ENCODE measurements at places on chromosomes 4 and X. TPM values are rescaled to one million over a fixed set of nuclear protein-coding genes. Genes with fewer than 3 reads are reported as not detected.
A peak's percentile ranks its signal among the peaks of the same experiment; 100 is the strongest.

Gene FNIP2
- polyA plus RNA-seq = 12.6 TPM

Gene MAGEB10
- not detected for polyA plus RNA-seq

Gene MAGED1
- 33.0 TPM for polyA plus RNA-seq

Gene MAP7D2
- 4.4 TPM for polyA plus RNA-seq

Gene RHOH
- polyA plus RNA-seq = 71.2 TPM

Gene SLITRK4
- 6.1 TPM for polyA plus RNA-seq

Gene TDO2
- polyA plus RNA-seq = 1.1 TPM

Gene GPR34
- 6.8 TPM for polyA plus RNA-seq

Gene MSL3
- polyA plus RNA-seq = 194 TPM

GRCh38 chrX:150767045-150767395 lies 73.8 kb downstream of the MTMR1 start:
- H3K4me3 ChIP-seq = no peak overlapping the region
- H3K4me1 ChIP-seq = no peaks in the 10 kb centered on the region
- no peaks in the 10 kb centered on the region for H3K27me3 ChIP-seq
- no peak overlapping the region for H3K27ac ChIP-seq
- H3K36me3 ChIP-seq = peaks cover 17% of the 10 kb centered on the region

- no peak for DNase-seq
- no peak overlapping the region for H3K4me3 ChIP-seq
- H3K27me3 ChIP-seq = no peaks in the 10 kb centered on the region
- H3K27ac ChIP-seq = no peak overlapping the region
Observed at GRCh38 chr4:32196950-32197688, 1477.0 kb downstream of the PCDH7 start.

DNA sequence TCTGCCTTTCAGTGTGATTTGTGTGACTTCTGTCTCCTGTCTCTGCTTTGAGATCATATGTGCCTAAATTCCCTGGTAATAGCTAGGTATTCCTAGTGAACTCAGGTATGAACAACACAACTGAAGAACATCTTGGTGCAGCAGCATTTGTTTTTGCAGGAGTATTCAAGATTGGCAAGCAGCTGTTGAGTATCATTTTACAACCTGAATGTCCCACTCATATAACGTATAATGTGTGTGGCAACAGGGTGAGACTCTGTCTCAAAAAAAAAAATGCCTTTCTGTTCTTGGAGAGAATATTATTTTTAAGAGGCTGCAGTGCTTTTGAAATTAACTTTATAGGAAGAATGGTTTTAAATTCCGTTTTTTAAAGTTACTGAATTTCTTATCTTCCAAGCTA lies 7.7 kb downstream of the LSM6 start:
- H3K4me1 ChIP-seq = no peaks in the 10 kb centered on the region
- peaks cover 42% of the 10 kb centered on the region for H3K36me3 ChIP-seq
- no peak for DNase-seq
- no peaks in the 10 kb centered on the region for H3K27me3 ChIP-seq

- H3K27ac ChIP-seq = no peak overlapping the region
- H3K4me3 ChIP-seq = no peak overlapping the region
- no peaks in the 10 kb centered on the region for H3K4me1 ChIP-seq
- no peak for DNase-seq
Observed at GRCh38 chr4:182489607-182490006, 246.4 kb downstream of the TENM3 start.

DNA sequence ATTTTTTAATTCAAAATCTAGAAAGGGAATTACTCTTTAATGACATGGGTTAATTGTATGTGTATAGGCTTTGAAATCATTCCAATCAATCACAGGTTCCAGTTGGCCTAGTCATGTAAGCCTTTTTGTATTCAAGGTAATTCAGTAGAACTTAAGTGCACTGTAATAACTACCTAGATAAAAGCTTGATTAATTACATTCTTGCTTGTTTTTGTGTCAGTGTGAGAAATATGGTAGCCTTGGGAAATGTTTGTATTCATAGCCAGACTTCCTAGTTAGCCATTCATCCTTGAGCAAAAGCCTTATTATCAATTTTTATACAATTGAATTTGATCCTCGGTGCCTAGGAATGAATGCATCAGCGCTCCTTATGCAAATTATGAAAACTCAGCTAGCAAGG lies 33.5 kb downstream of the TKTL2 start:
- H3K27me3 ChIP-seq = no peaks in the 10 kb centered on the region
- no peak for DNase-seq
- H3K4me1 ChIP-seq = no peaks in the 10 kb centered on the region
- no peak overlapping the region for H3K27ac ChIP-seq

DNA sequence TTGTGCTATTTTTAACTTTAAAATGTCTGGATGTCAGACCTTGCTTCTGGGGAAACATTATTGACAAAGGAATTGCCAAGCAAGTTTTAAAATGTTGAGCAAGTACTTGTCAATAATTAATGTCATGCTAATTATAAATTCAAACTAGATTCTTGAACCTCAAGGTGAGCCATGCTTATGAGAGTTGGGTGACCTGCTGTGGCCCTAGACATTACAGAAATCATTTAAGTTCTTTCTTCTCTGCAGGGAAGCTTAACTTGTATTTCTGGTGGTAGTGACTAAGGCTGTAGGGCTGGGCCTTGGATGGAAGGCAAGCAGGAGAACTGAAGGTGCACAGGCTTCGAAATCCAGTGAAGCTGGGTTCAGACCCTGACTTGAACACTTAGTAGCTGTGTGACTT lies 14.8 kb upstream of the UCHL1 start:
- no peak overlapping the region for H3K27ac ChIP-seq
- H3K4me3 ChIP-seq = no peak overlapping the region
- DNase-seq = no peak
- H3K36me3 ChIP-seq = no peaks in the 10 kb centered on the region
- no peaks in the 10 kb centered on the region for H3K4me1 ChIP-seq

DNA sequence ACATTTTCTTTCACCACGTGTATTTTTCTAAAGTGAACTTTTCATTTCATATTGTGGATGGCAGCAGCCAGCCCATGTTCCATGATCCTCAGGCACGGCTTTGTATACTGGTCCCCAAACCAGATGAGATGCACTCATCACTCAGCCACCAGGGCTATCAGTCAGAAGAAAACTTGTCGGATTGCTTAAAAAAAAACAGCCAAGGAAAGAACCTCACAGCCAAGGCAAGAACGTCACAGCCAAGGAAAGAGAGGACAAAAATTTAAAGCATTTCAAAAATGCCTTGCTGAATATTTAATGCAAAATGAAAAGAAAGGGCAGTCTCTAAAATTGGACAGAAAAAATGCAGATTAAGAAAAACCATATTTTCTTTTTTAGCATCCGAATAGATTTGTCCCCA lies 333.3 kb downstream of the PDGFC start:
- no peak for DNase-seq
- H3K27ac ChIP-seq = no peak overlapping the region
- no peak overlapping the region for H3K4me3 ChIP-seq
- H3K36me3 ChIP-seq = no peaks in the 10 kb centered on the region
- H3K4me1 ChIP-seq = no peaks in the 10 kb centered on the region

GRCh38 chr4:104907074-104907649 lies 239.5 kb upstream of the TET2 start:
- no peaks in the 10 kb centered on the region for H3K27me3 ChIP-seq
- H3K27ac ChIP-seq = no peak overlapping the region
- H3K4me3 ChIP-seq = no peak overlapping the region
- no peak for DNase-seq
- no peaks in the 10 kb centered on the region for H3K36me3 ChIP-seq
- H3K4me1 ChIP-seq = no peaks in the 10 kb centered on the region

DNA sequence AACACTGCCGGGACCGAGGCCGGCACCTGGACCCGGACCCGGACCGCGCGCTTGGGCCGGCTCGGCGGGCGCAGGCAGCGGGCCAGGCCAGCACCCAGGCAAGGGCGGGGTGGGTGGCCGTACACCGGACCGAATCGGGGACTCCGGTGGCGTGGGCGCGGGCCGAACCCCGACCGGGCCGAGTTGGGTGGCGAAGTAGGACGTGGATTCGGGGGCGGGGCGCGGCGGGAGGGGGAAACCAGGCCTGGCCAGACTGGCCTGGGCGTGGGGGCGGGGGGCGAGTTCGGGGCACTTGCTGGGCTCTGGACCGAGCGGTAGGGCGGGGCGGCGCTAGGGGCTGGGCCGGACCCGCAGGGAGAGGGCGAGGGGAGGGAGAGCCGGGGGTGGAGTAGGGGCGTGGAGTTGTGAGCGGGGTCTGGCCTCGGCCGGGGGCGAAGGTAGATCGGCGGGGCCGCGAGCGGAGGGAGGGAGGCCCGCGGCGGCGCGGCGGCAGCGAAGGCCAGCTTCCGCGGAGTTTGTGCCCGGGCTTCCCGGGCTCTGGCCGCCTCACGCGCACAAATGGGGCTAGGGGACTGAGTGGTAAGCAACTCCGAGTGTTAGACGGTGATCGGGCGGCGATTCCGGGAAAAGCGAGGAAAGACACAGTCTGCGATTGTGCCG lies 1.8 kb upstream of the BCORL1 start:
- H3K4me3 ChIP-seq = peak overlapping the region; percentile 37
- peaks cover 26% of the 10 kb centered on the region for H3K4me1 ChIP-seq
- H3K27me3 ChIP-seq = peaks cover 35% of the 10 kb centered on the region
- H3K27ac ChIP-seq = no peak overlapping the region

DNA sequence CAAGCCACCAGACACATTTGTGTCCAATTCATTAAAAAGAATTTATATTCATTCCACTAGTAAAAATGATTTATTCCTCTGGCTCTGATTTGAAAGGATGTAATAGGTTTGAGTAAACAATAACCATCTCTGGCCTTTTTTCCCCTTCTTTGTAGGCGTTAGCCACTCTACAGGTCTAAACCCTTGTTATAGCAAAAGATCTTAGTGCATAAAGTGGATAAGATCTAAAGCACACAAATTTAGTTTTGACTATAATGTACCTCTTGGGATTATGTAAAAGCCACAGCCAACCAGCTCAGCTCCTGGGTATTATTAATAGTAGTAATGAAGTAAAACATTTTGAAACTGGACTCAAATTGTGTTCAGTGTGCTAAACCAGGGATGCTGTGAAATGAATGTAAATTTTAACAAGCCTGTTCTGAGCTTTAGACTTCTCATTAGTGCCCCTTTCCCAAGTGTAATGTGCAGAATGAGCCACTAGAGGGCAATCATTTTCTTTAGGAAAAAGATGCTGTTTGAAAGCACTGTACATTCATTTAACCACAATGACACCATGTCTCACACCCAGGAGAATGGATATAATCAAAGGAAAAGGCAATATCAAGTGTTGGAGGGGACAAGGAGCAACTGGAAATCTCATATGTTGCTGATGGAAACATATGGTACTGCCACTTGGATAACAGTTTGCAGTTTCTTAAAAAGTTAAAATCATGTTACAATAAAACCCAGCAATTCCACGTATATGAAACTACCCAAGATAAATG lies 69.7 kb downstream of the KLHL8 start:
- no peaks in the 10 kb centered on the region for H3K4me1 ChIP-seq
- H3K27me3 ChIP-seq = no peaks in the 10 kb centered on the region
- no peak overlapping the region for H3K27ac ChIP-seq
- H3K4me3 ChIP-seq = no peak overlapping the region
- DNase-seq = peak; percentile 55

DNA sequence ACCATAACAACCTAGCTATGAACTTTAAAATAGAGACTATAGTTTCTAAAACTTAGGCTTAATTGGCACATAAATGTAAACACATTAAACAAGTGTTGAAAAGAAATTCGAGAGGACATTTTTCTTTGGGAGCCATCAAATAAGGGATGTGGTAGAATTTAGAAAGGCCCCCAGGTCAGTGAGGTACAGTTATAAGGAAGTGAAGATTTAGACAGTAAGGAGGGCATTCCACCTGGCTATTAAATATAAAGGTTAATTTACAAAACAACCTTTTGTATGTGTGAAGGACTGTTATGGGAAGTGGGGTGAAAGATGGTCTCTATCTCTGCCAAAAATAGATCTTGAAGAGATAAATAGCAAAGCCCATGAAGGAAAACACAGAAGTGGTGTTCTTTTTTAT lies 83.9 kb downstream of the AFF1 start:
- H3K27ac ChIP-seq = no peak overlapping the region
- peaks cover 13% of the 10 kb centered on the region for H3K4me1 ChIP-seq
- H3K36me3 ChIP-seq = no peaks in the 10 kb centered on the region
- no peak overlapping the region for H3K4me3 ChIP-seq
- H3K27me3 ChIP-seq = no peaks in the 10 kb centered on the region

DNA sequence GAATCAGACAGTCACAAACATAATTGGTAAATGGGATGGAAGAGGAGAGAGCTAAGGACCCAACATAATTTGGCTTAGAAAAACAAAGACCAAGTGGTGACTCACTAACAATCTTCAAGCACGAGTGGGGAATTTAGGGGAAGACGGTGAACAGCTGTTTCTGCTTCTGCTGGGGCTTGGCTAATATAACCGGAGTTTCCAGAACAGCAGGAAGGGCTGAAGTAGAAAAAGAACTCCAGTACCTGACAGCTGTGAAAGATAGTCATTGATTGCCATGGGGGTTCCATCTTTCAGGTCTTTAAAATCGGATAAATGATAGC lies 290.9 kb upstream of the LDB2 start:
- no peak for DNase-seq
- H3K27me3 ChIP-seq = no peaks in the 10 kb centered on the region
- H3K4me1 ChIP-seq = no peaks in the 10 kb centered on the region
- no peaks in the 10 kb centered on the region for H3K36me3 ChIP-seq
- H3K27ac ChIP-seq = no peak overlapping the region

DNA sequence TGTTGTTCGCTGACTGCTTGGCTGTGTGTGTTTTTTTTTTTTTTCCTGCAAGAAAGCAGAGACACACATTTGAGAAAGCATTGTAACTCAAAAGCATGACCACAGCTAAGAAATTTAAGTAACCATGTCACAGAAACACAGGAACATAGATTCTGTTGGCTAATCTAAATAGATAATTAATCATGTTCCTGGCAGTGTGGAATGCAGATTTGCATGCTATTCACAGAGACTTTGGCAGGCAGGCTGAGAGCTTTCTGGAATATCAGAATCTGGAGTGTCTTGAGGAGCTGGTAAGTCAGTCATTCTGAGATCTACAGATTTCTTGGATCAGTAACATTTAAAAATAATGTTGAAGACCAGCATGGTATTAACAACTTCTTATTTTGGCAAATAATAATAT lies 33.2 kb upstream of the SMS start:
- no peak overlapping the region for H3K4me3 ChIP-seq
- no peaks in the 10 kb centered on the region for H3K4me1 ChIP-seq
- H3K27ac ChIP-seq = no peak overlapping the region
- H3K27me3 ChIP-seq = no peaks in the 10 kb centered on the region
- DNase-seq = no peak

GRCh38 chr4:113593400-113594230 lies 167.9 kb downstream of the CAMK2D start:
- H3K27ac ChIP-seq = no peak overlapping the region
- no peak for DNase-seq
- no peaks in the 10 kb centered on the region for H3K36me3 ChIP-seq
- no peaks in the 10 kb centered on the region for H3K4me1 ChIP-seq

GRCh38 chrX:95754411-95754810 lies 930.2 kb upstream of the DIAPH2 start:
- no peak for DNase-seq
- H3K27me3 ChIP-seq = no peaks in the 10 kb centered on the region
- H3K4me1 ChIP-seq = no peaks in the 10 kb centered on the region
- H3K36me3 ChIP-seq = no peaks in the 10 kb centered on the region

DNA sequence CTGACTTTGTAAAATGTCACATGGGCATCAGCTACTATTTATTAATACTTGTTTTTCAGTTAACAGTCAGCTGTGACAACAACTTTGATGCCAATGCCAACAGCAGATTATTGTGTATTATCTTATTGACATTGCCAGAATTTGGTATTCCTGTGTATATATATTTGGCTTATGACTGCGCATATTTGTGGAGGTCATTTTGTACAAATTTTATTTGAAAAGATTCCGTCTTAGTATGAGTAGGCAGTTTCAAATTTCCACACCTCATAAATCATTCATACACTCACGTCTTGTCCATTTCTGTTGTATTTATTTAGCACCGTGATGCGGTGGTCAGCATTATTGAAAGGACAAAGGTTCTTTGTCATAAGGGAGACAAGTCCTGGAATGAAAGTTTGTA lies 558.2 kb upstream of the NDST4 start:
- no peak overlapping the region for H3K27ac ChIP-seq
- H3K4me1 ChIP-seq = no peaks in the 10 kb centered on the region
- DNase-seq = no peak

Measured in thymus (tissue), 14 donors.